EL (cell line): ENCODE measurements at places on chromosomes 16 and 17.

- DNase-seq, result no peak
These were observed 40.2 kb upstream of the CIBAR2 start for GRCh38 chr16:85152414-85153030.

DNA sequence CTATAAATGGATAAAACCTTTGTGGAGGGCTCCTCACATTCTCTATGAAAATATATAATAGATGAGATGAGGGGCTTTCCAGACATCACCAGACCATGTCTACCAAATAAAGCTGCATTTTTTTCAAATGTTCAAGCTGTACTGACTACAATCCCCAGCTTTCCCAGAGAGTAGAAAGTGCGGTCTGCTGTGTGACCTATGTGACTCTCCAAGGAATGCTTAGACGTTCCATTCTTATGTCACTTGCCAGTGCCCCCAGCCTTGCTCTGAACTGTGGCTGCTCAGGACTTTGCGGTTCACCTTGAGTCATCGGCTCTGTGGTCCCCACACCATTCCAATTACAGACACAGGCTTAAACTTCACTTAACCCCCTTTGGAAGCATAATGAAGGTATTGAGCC, 47.8 kb upstream of the SCNN1B start:
- peak; percentile 66 for DNase-seq

DNA sequence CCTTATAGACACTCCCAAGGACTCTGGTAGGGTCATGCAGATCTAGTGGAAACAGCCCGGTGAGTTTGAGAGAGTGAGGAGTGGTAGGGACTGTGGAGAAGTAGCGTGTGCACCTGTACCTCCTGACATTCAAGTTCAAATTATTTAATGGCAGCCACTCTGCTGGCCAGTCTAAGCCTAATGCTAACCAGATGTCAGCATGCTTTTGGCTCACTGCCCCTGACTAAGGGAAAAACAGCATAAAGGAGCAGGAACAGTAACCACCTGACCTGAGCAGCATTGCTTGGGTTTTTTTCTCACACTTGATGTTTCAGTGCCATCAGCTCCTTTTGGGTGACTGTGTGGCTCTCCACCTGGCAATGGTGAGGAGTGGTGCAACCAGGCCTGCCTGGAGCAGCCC, 23.8 kb upstream of the SLC12A3 start:
- DNase-seq, result no peak

- no peak for DNase-seq
These were observed 16.1 kb downstream of the TEKT5 start for GRCh38 chr16:10678655-10679054.

DNA sequence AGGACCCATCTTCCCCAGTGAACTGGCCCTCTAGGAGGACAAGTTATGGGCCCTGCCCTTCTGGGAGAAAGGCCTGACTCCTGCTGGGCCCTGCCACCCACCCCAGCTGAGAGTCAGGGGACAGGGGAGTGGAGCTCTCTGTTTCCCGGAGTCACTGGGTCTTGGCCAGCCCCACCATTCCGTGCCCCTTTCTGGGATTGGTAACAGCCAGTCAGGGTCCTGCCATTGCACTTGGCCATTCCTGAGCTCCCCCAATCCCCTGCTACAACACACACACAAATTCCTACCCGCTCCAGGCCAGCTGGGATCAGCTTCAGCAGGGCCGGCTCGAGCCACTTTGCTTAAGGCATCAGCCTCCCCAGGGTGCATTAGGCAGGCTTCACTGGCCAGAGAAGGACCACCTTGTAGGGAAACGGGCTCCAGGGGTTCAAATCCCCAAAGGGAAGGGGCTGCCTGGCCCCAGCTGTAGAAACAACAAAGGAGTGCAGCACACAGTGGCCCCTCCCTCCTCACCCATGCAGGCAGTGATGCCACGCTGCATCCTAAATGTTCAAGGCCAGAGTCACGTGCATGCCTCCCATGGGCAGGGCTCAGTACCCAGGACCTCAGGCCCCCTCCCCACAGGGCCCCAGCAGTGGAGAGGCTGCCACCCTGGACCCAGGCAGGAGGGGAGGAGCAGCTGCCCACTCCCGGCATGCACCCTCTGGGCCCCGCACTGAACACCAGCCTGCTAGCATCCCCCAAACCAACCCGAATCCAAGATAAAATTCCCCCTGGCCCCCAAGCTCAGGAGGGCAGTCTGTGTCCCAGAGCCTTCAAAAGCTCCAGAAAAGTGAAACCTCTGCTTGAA, 37.7 kb downstream of the C16orf78 start:
- no peak for DNase-seq

- no peak for DNase-seq
These were observed 34.4 kb downstream of the METRNL start for GRCh38 chr17:83113792-83114191.

- no peak for DNase-seq
These were observed 421 bp downstream of the STAT3 start for GRCh38 chr17:42387661-42388380.

GRCh38 chr16:48422537-48422936, 37.3 kb upstream of the SIAH1 start:
- DNase-seq, result no peak

GRCh38 chr17:386141-386876, 33.7 kb upstream of the RPH3AL start:
- DNase-seq, result peak; percentile 53

DNA sequence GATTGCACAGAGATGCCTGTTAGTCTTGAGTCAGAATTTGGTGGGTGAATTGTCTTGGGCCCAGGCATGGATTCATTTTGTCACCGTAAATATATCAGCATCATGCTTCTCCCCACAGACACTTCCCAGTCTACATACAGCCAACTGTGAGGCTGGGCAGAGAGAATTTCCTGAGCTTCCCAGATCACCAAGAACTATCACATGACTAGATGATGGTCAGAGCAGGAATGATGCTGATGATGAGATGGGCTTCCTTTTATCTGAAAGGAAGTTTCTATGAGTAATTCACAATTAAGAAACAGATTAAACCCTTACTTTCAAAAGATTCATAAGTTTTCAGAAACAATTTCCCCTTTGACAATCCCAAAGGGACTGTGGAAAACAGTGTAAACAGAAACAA, 323 bp upstream of the KRTAP9-9 start:
- DNase-seq, result peak; percentile 18

DNA sequence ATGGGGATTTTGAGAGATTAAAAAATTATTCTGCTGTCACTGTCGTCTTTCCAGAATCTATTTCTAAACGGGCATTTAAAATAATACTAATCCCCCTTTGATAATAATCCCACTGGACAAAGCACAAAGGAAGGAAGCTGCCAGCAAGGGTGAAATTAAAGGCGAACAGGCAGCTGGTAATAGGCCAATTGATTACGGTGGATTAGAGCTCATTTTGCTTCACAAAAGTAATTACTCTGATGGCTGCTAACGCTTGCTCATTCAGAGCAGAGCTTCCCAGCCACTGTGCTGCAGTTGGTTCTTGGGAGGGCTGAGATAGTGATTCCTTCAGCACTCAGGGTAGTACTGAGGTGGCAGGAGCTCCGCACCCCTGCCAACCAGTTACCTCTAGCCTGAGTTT, 205.7 kb downstream of the SNX29 start:
- no peak for DNase-seq

- DNase-seq, result peak; percentile 2
These were observed 30.8 kb upstream of the GAS7 start for GRCh38 chr17:10229181-10229580.

DNA sequence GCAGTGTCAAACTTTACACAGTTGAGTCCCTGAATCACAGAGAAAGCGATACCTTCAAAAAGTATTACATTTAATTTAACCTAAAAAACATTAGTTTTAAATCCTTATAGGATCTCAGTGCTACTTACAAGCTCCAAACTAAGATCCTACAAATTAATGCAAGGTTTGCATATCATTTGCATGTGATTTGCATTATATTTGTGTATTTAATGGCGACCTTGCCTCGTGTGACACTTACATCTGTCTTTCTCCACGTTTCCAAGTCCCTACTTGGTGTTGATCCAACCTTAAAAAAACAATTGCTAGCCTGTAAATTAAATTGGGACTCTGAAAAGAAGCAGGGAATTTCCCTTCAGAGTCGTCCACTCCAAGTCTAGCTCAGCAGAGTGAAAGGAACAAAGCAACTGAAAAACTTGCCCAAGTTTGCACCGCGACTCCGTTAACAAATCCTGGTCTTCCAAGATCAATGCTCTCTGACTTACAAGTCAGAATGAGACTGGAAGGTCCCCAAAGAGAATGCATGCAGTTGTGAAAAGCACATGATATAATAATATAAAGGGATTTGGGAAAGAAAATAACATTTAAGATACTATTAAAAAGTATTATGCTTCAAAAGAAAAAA, 739 bp upstream of the FAM117A start:
- no peak for DNase-seq

DNA sequence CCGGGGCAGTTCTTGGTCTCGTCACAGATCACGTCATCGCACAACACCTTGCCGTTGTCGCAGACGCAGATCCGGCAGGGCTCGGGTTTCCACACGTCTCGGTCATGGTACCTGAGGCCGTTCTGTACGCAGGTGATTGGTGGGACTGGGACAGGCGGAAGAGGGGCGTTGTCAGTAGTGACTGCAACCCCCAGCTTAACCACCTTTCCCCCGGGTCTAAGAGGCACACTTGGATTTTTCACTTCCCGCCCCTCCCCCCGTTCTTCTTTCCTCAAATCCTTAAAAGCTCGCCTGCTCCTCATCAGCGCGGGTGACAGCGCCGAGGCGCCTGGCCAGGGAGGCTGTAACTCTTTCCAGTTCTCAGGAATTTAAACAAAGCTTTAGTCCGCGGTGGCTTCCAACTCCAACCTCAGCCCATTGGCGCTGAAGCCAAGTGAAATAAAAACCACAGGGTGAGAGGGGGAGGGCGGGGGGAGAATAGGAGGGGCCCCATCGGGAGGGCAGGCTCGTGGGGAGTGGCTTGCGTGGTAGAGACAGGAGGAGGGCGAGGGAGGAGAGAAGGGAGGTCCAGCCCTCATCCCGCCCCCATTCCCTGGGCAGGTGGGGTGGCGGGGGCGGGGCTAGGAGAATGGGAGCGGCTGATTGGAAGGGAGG, 1.5 kb downstream of the COL1A1 start:
- no peak for DNase-seq

DNA sequence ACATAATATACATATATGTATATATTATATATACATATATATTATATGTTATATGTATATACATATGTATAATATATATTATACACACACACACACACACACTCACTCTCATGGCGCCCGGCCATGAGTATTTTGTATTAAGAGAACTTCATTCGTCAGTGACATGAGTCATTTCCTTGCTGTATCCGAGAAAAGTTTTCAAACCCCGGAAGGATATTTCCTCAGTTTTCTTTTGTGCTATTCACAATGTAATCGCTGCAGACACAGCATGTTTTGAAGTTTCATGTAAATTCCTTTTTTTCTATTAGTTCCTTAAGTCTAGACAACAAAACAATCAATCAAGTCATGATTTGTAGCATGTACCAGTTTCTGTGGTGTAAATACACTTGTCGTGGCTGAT, 33.3 kb downstream of the OR1D5 start:
- DNase-seq, result peak; percentile 76

- DNase-seq, result no peak
These were observed 6.8 kb upstream of the ATP2C2 start for GRCh38 chr16:84361546-84361945.

DNA sequence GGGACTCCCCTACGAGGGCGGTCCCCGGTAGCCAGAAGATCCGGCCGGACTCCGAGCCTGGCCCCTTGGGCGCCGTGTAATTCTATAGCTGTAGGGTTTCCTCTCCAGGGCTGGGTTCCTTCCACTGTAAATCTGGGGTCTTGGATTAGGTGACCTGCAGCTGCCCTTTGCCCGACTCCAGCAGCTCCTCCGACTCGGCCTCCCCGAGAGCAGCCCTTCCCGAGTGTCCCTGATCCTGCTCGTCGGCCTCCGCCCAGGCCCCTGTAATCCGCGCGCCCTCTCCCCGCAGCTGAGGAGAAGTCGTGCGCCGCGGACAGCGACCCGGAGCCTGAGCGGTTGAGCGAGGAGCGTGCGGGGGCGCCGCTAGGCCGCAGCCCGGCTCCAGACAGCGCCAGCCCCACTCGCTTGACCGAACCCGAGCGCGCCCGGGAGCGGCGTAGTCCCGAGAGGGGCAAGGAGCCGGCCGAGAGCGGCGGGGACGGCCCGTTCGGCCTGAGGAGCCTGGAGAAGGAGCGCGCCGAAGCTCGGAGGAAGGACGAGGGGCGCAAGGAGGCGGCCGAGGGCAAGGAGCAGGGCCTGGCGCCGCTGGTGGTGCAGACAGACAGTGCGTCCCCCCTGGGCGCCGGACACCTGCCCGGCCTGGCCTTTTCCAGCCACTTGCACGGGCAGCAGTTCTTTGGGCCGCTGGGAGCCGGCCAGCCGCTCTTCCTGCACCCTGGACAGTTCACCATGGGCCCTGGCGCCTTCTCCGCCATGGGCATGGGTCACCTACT, 5.5 kb downstream of the TBX2 start:
- DNase-seq, result no peak

- no peak for DNase-seq
These were observed 149.3 kb downstream of the MSI2 start for GRCh38 chr17:57405491-57406072.

DNA sequence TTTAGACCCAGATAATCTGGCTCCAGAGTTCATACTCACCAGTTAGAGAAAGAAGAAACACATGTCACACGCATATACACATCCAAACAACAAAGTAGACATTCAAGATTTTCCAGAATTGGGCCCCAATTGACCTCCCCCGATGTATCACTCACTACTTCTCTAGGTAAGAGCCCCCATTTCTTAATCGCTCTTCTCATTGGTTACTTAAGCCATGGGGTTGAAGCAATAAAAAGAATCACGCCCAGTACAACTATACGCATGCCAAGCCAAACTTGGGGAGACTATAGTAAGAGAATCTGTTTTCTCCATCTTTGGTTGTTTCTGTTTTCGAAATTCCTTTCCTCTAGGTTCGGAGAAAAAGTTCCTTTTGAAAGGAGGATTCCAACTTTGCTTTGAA, 565 bp downstream of the DDX52 start:
- DNase-seq, result peak; percentile 32

GRCh38 chr17:40775945-40776344, 3.9 kb upstream of the KRT26 start:
- no peak for DNase-seq

DNA sequence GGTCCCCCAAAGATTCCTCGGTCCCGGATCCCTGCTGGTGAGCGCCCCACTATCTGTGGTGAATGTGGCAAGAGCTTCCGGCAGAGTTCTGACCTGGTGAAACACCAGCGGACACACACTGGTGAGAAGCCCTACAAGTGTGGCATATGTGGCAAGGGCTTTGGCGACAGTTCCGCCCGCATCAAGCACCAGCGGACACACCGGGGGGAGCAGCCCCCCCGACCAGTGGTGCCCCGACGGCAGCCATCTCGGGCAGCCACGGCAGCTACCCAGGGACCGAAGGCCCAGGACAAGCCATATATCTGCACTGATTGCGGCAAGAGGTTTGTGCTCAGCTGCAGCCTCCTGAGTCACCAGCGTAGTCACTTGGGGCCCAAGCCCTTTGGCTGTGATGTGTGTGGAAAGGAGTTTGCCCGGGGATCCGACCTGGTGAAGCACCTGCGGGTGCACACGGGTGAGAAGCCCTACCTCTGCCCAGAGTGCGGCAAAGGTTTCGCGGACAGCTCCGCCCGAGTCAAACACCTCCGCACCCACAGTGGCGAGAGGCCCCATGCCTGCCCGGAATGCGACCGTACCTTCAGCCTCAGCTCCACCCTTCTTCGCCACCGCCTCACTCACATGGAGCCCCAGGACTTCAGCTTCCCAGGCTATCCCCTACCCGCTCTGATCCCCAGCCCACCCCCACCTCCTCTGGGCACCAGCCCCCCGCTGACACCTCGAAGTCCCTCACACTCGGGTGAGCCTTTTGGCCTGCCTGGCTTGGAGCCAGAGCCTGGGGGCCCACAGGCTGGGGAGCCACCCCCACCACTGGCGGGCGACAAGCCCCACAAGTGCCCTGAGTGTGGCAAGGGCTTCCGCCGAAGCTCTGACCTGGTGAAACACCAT, 2.8 kb downstream of the ZNF48 start:
- no peak for DNase-seq
